Muscle of back (tissue), 13 donors: ENCODE measurements at places on chromosomes 3 and 15. TPM values are rescaled to one million over a fixed set of nuclear protein-coding genes. Genes with fewer than 3 reads are reported as not detected.

The C2CD4A gene
- not detected for polyA plus RNA-seq

DNA sequence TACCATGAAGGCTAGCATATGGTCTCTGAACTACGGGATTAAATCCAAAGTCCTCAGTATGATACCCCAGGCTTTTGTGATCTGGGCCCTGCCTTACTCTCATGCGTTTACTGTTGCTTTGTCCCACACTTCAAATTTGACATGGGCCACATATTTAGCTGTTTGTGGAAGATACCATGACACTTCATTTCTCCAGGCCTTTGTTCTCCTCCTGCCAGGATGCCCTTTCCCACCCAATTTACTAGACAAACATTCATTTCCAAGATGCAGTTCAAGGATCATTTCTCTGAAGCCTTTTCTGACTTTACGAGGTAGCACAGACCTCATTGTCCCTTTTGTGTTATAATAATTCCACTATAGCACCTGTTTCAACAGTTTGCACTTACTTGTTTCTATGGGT is 2.2 kb upstream of the OXSM start:
- no peak for DNase-seq

The FGF12 gene
- 2.9 TPM for polyA plus RNA-seq

GRCh38 chr3:193592841-193593667 is at the start of gene OPA1:
Gene OPA1, plus strand, starts transcription at chr3:193593208. Its CDS starts 170 bp downstream, at chr3:193593378.
- peak; percentile 99 for DNase-seq

The CYP1A2 gene
- polyA plus RNA-seq = 0.17 TPM

The FBXL2 gene
- 5.5 TPM for polyA plus RNA-seq

DNA sequence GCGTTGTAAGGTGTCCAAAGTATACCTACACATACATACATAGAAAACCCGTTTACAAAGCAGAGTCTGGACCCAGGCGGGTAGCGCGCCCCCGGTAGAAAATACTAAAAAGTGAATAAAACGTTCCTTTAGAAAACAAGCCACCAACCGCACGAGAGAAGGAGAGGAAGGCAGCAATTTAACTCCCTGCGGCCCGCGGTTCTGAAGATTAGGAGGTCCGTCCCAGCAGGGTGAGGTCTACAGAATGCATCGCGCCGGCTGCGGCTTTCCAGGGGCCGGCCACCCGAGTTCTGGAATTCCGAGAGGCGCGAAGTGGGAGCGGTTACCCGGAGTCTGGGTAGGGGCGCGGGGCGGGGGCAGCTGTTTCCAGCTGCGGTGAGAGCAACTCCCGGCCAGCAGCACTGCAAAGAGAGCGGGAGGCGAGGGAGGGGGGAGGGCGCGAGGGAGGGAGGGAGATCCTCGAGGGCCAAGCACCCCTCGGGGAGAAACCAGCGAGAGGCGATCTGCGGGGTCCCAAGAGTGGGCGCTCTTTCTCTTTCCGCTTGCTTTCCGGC is 318.6 kb downstream of the FGF12 start:
- peak; percentile 4 for DNase-seq

The FGF7 gene
- polyA plus RNA-seq = 25.2 TPM

DNA sequence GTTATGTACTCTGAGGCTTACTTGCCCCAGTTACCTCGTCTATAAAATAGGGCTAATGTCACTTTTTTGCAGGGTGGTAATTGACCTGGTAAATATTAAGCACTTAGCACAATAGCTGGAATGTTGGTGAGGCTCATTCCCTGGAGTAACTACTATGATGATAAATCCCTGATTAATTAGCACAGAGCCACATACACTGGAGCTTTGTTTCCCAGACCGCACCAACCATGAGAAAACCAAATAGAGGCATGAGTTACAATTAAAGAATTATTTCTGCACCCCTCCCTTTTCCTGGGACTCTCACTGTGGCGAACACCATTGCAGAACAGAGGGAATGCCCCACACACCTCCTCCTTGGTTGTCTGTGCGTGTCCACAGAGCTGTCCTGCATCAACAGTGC is 76.6 kb upstream of the CPOX start:
- DNase-seq = no peak

DNA sequence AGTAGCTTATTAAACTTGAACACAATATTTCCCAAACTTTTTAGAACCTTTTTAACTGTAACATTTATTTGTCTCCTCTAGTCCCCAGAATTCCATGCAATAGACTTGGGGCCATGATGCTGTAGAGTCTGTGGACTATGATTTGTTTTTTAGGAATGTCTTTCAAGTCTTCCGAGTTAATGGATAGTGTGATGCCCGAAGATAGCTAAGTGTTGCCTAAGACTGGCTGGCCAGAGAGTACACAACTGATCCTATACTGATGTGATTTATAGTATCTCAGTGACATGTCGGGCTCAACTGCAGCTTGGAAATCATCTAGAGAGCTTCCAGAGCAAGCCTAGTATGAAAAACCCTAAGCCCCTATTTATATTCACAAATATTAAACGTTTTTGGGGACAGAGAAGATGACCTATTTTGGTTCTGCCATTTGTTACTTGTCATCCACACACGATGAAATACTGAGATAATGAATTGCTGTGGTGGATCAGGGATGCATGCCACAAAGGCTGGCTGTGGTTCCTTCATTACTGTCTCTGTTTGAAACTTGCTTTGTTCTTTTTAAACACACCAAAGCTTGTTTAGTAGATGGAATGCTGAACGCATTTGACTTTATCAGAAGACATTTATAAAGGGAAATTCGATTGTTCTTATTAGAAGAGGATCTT is 507.4 kb downstream of the TAFA4 start:
- DNase-seq = no peak

The GPR171 gene
- polyA plus RNA-seq = not detected

GRCh38 chr15:98124581-98124980 is 164.1 kb downstream of the ARRDC4 start:
- peak; percentile 22 for DNase-seq

- DNase-seq = no peak
These were observed 22.8 kb downstream of the OXSM start for GRCh38 chr3:25812644-25813043.

The RAB6B gene
- 8.6 TPM for polyA plus RNA-seq

- no peak for DNase-seq
These were observed 17.2 kb downstream of the TSPAN3 start for GRCh38 chr15:77053709-77054108.

The PXK gene
- 14.2 TPM for polyA plus RNA-seq

- DNase-seq = no peak
These were observed 7.0 kb upstream of the UBE2Q2 start for GRCh38 chr15:75835990-75836958.

The RYR3 gene
- polyA plus RNA-seq = 30.1 TPM

- no peak for DNase-seq
These were observed 74.4 kb downstream of the MGLL start for GRCh38 chr3:127747751-127748521.

The GOLGA6L10 gene
- polyA plus RNA-seq = 0.46 TPM

- no peak for DNase-seq
These were observed 105.7 kb downstream of the CPN2 start for GRCh38 chr3:194245474-194245873.

GRCh38 chr3:55190331-55190730 is 262.5 kb upstream of the LRTM1 start:
- peak; percentile 66 for DNase-seq

The LCMT2 gene
- 7.4 TPM for polyA plus RNA-seq

The NUDT16 gene
- polyA plus RNA-seq = 24.4 TPM

GRCh38 chr15:99386391-99386790 is 135.1 kb downstream of the LRRC28 start:
- DNase-seq = peak; percentile 42

DNA sequence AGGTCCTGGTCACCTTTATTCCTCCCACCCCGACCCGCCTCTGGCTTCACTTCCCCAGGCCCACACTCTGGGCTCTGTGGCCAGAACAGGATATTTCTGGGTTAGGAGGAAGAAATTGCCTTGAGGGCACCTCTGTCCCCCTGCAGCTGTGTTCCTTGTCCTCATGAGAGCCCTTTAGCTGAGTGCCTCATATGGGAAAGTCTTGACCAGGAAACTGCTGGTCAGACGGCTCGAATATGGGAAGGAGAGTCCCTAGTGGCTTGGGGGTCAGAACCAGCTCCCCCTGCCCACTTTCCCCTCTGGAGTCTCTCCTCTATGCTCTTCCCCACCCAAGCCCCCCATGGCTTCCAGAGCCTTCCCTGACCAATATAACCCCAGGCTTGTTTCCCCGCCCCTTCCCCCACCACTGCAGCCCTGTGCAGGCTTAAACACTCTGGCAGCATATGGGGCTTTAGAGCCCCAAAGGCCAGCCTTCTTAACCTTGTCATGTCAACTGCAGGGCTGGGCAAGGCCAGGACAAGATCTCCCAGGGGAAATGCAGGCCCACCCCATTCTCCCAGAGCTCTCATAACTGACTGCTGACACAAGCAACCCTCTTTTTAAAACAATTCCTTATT is 36.4 kb downstream of the SEC22C start:
- DNase-seq = no peak

The DNAH12 gene
- polyA plus RNA-seq = 0.40 TPM

- DNase-seq = no peak
These were observed 199.8 kb downstream of the TBC1D5 start for GRCh38 chr3:17542591-17542990.

The SNTN gene
- not detected for polyA plus RNA-seq

The NR1I2 gene
- polyA plus RNA-seq = 0.26 TPM

DNA sequence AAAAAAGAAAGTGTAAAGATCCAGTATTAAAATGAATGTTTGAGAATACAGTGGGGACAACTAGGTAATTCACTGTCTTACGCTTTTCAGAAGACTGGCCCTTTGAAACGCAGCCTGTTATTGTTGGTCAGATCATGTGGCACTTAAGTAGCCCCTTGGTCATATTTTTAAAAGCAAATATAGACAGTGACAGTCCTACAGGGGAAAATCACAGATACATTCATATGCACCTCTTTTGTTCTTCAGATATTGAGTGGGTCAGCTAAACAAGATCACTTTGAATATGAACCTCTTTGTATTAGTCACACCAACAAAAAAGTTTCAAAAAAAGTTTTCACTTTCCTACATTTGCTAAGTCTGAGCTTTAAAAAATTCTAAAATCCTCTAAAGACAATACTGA is 36.0 kb downstream of the TIGIT start:
- DNase-seq = no peak

DNA sequence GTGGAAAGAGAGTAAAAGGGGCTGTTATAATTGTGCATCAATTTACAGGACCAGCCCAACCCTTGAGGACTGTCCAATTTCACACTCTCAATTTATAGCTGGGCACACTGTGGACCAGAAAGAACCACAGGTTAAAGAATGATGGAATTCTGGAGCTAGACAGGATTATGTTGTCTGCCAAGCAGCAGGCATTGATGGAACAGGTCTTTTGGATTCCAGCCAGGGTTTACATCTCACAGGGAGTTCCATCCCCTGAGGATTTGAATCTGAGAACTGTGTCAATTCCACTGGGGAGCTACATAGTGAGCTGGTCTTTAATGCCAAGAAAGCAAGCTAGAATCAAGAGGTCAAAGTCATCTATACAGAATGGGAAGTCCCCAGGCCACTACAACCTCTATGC is 389.5 kb upstream of the WNT5A start:
- no peak for DNase-seq

GRCh38 chr3:12658593-12659058 is 5.3 kb downstream of the RAF1 start:
- peak; percentile 79 for DNase-seq

DNA sequence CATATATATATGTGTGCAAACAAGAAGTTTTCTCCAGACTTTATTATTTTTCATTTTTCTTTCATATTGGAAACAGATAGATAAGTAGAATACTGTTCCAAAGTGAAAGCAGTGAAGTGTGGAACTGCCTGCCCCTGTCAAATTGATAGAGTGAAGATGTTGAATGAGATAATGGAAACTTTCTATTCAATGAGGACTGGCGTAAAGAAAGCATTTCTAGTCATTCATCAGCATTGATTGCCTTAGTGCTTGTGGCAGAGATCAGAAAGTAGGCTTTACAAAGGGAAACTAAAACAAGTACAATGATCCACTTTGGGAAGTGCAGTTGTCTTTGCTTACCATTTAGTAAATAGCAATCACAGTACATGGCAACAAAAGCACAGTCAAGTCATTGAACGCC is 300.0 kb downstream of the CADM2 start:
- no peak for DNase-seq

DNA sequence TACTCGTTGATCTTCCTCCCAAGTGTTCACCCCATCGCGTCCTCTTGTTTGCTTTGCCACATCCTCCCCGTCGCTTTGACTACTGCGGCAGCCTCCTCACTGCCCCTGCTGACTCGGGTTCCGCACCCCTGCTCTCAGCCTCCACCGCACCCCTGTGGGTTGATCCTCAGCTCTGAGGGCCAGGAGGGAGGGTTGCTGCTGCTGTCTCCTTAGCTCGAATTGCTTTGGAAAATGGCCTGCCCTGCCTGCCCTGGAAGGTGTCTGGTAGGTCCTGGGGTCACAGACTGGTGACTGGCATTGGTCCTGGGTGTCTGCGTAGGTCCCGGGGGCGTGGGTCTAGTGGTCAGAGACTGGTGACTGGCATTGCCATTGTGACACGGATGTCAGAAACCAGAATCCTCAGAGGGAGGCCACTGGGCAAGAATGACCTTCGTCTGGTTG is 9.4 kb downstream of the MUC4 start:
- DNase-seq = no peak

The MAP2K5 gene
- 14.6 TPM for polyA plus RNA-seq

DNA sequence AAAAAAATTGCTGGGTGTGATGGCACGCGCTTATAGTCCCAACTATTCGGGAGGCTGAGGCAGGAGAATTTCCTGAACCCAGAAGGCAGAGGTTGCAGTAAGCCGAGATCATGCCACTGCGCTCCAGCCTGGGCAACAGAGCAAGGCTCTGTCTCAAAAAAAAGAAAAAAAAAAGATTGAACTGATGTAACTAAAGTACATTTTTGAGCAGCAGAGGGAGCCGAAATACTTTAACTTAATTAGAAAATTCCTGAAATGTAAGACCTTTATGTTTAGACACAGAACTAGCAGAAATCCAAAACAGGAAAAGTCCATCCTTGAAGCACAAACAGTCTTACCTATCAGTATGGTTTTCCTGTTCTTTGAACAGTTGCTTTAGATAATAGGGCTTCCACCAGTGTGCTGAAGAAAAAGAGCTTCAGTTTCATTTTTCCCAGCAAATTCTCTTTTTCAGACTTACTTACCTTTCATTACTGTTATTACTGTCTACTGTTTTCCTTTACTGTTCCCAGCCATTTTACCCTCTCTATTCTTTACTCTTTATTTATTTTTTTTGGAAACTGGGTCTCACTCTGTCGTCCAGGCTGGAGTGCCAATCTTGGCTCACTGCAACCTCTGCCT is 33.4 kb upstream of the ZNF609 start:
- DNase-seq = peak; percentile 14
